ENCODE measurements at places on chromosomes 5 and 9.

GRCh38 chr9:79928661-79929223 lies 357.0 kb downstream of the TLE4 start:
- DNase-seq: no peak

GRCh38 chr9:123174079-123174478 lies 94.3 kb downstream of the STRBP start:
- no peak for DNase-seq

GRCh38 chr9:15843931-15844330 lies 291.1 kb downstream of the CCDC171 start:
- no peak for DNase-seq

DNA sequence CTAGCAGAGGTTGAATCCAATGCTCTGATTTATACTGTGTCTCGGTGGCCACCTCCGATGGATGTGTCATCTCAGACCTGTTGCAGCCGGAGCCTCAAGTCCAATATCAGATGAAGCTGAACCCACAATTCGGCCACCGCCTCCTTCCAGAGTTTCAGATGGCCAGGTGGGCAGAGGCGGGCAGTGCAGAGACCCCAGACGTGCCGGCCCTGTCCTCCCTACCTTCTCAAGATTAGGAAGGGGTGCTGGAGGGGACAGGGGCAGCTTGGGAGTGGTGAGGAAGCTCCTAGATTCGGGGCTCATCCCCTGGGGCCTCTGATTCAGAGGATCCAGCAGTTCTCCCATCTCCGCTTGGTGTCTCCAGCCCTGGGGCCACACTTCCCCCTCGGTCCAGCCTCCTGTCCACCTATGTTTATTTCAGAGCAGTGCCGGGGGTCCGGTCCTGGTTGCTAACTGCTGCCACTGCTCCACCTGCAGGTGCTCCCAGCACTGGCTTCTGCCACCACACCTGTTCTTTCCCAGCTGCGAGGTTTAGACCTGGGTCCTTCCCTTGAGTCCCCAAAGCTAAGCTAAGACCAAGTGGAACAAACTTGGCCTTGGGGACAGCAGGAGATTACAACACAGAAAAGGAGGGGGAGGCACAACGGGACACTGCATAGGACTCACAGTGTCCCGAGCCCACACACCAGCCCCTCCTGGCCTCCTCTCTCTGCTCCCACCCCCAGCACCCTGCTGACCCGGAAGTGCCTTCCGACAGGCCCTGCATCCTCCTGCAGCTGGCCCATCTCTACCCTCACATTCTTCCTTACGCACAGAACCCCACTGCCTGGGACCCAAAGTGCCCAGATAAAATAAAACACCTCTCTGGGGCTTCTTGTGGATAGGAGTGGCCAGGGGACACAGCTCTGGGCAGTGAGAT lies 81.6 kb downstream of the NTNG2 start:
- DNase-seq: no peak

GRCh38 chr5:78360674-78360923 lies 182 bp downstream of the SCAMP1 start:
- no peak for DNase-seq

GRCh38 chr9:1875921-1876448 lies 139.2 kb upstream of the SMARCA2 start:
- DNase-seq: peak; percentile 61

- DNase-seq: no peak
Observed at GRCh38 chr9:84412654-84413053, 72.1 kb upstream of the SLC28A3 start.

- no peak for DNase-seq
Observed at GRCh38 chr5:34548086-34548403, 108.1 kb upstream of the RAI14 start.

DNA sequence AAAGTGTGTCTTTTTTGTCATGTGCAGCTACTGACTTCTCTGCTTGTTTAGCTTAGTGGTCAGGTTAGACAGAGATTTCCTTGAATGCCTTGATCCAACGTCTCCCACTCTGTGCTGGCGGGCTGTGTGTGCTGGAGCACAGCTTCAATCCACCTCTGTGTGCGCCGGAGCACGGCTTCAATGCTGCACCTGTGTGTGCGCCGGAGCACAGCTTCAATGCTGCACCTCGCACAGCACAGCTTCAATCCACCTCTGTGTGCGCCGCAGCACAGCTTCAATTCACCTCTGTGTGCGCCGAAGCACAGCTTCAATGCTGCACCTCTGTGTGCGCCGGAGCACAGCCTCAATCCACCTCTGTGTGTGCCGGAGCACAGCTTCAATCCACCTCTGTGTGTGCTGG lies 69.0 kb upstream of the PHYKPL start:
- no peak for DNase-seq

- DNase-seq: no peak
Observed at GRCh38 chr9:14909181-14909580, 1.0 kb downstream of the FREM1 start.

- no peak for DNase-seq
Observed at GRCh38 chr9:97562542-97562941, 61.1 kb downstream of the TMOD1 start.

- DNase-seq: no peak
Observed at GRCh38 chr5:101515721-101516120, 612.6 kb upstream of the ST8SIA4 start.

- no peak for DNase-seq
Observed at GRCh38 chr9:76297721-76298239, 96.4 kb downstream of the RFK start.

DNA sequence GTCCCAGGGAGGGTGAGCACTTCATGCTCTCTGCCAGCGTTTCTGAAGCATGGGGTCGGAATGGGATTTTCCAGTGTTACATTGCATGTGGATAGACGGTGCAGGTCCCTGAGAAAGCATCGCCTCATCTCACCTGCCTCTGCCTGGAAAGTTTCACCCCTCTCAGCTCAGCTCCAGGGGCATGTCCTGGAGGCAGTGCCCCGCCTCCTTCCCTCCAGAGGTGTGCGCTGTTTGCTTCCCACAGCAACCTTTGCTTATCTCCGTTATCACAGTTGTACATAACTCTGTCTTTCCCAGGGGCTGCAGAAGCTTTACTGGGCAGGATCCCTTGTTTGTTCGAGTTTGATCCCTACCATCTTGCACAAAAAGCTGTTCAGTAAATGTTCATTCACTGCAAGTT lies 10.7 kb upstream of the CREBRF start:
- no peak for DNase-seq
